GM12878 (cell line): ENCODE measurements at places on chromosomes 6 and 20. TPM values are rescaled to one million over a fixed set of nuclear protein-coding genes. Genes with fewer than 3 reads are reported as not detected.
A peak's percentile ranks its signal among the peaks of the same experiment; 100 is the strongest.

ECT2L gene
- not detected in 2 replicates for total RNA-seq

NT5E gene
- total RNA-seq = 8.2 and 9.7 TPM in 2 replicates

DNA sequence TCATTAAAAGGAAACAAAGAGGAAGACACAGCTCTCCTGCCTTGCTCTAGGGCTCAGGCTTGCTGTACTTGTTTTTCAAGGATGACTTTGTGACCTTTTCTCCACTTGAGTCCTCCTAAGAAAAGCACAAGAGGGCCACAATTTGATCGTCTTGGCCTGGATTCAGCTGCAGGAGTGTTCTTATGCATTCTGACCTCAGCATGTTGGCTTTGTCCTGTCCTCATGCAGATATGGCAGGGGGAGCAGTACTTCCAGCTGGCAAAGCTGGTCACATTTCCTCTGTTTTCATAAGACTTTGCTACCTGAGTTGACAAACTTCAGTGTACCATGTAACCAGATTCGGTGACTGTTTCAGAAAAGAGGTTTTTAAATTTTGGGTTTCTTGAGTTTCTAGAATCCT lies 30.8 kb downstream of the KDM1B start:
- 0 out of 2 replicates have a peak, but pooled peaks cover 2% of the 10 kb centered on the region for H3K36me3 ChIP-seq
- no peak for DNase-seq
- peak overlapping the region; percentile 54 for H3K27ac ChIP-seq
- no peaks in the 10 kb centered on the region for H3K27me3 ChIP-seq
- H3K4me1 ChIP-seq = peaks cover 4% of the 10 kb centered on the region; the same call in 1 of the 2 replicates
- H3K4me3 ChIP-seq = no peak overlapping the region

RAMACL gene
- 0.31 TPM in 1 of 2 replicates, not detected in the other for total RNA-seq

- peaks cover 10% of the 10 kb centered on the region; the same call in 1 of the 2 replicates for H3K4me1 ChIP-seq
- DNase-seq = no peak
- H3K27ac ChIP-seq = peak overlapping the region; percentile 21; the same call in 1 of the 2 replicates
- peak overlapping the region; percentile 56 for H3K4me3 ChIP-seq
- H3K36me3 ChIP-seq = peaks cover 82% of the 10 kb centered on the region
Observed at GRCh38 chr6:137876547-137876946, 9.5 kb downstream of the TNFAIP3 start.

CST5 gene
- total RNA-seq = not detected in 2 replicates

TSBP1 gene
- total RNA-seq = not detected in 2 replicates

- no peaks in the 10 kb centered on the region for H3K4me1 ChIP-seq
- DNase-seq = peak; percentile 19
- no peak overlapping the region for H3K27ac ChIP-seq
- H3K4me3 ChIP-seq = no peak overlapping the region; the same call in 1 of the 2 replicates
Observed at GRCh38 chr6:25223490-25223991, 55.6 kb upstream of the CARMIL1 start.

PRR18 gene
- 8.2 and 8.8 TPM in 2 replicates for total RNA-seq

- no peak for DNase-seq
- H3K4me1 ChIP-seq = peaks cover 47% of the 10 kb centered on the region
- H3K36me3 ChIP-seq = no peaks in the 10 kb centered on the region
- H3K27ac ChIP-seq = peak overlapping the region; percentile 76
- H3K27me3 ChIP-seq = no peaks in the 10 kb centered on the region
Observed at GRCh38 chr6:155349129-155349528, 34.8 kb upstream of the TFB1M start.

ACTL10 gene
- 3.6 and 3.7 TPM in 2 replicates for total RNA-seq

GRCh38 chr6:170186006-170186935 lies 104.6 kb downstream of the DLL1 start:
- DNase-seq = no peak
- H3K27ac ChIP-seq = no peak overlapping the region
- H3K27me3 ChIP-seq = no peaks in the 10 kb centered on the region
- no peaks in the 10 kb centered on the region for H3K36me3 ChIP-seq
- no peaks in the 10 kb centered on the region for H3K4me1 ChIP-seq

DNA sequence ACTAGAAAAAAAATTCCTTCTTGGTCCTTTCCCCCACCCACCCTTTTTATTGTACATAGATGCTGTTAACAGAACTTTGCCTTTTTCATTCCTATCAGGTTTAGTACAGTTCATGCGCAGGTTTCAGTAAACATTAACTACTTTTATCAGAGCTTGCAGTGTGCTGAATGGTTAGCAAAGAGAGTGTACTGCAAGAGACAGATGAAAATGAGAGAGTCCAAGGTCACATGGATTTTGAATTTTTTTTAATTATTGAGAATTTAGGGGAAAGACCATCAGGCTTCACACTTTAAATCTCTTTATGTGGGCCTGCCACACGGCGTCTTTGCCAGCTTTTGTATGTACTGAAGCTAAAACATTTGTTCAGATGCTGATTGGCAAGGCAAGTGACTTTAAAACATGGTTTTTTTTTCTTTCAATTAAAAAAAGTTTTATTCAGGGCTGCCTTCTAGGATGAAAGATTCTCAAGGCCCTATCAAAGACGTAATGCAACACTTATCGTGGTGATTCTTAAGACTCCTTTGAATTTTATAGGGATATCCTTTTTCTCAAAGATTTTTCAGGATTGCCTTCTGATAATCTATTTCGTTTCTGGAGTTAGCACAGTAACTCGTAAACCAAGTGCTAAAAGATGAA lies 32.2 kb downstream of the RREB1 start:
- peak overlapping the region; percentile 81 for H3K4me3 ChIP-seq
- H3K27me3 ChIP-seq = no peaks in the 10 kb centered on the region
- H3K4me1 ChIP-seq = peaks cover 85% of the 10 kb centered on the region

DNA sequence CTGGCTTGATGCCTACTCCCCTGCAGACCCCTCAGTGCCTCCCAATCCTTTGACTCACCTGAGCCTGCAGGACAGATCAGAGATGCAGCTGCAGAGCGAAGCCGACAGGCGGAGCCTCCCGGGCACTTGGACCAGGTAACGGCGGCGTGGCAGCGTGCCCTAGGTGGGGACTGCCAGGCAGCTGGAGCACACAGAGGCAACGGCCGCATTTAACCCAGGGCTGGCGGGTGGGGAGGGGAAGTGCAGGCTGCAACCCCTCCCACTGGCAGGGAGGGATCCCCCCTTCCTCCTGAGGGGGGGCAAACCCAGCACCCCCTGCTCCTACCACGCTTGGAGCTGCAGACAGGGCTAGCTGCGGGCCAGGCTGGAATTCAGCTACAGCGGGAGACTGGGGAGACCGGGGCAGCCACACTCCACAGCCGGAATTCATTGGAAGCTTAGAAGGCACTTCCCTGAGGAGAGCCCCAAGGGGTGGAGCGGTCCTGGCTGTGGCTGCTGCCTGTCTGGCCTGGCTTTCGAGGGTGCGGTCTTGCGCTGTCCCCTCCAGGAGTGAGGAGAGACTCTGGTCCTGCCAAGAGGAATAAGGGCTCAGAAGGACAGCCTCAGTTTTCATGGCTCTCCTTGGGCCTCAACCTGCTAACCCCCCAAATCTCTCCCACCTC lies at the start of gene MATN4:
MATN4 (minus strand) TSS at position 183 of the 662 bp plus-strand sequence. CDS start 2,717 bp downstream, outside the sequence.
- DNase-seq = no peak
- no peaks in the 10 kb centered on the region for H3K36me3 ChIP-seq

GRCh38 chr6:3291346-3291745 lies 32.6 kb downstream of the PSMG4 start:
- no peaks in the 10 kb centered on the region for H3K27me3 ChIP-seq
- H3K4me1 ChIP-seq = no peaks in the 10 kb centered on the region
- no peaks in the 10 kb centered on the region for H3K36me3 ChIP-seq
